ENCODE measurements at places on chromosomes 6 and 20.

- no peak for DNase-seq
These were observed 300.9 kb upstream of the PRDM1 start for GRCh38 chr6:105785066-105785811.

GRCh38 chr6:110495949-110496348, 19.5 kb upstream of the SLC22A16 start:
- no peak for DNase-seq

GRCh38 chr20:64114356-64114971, 7.1 kb upstream of the NPBWR2 start:
- DNase-seq, result peak; percentile 13

DNA sequence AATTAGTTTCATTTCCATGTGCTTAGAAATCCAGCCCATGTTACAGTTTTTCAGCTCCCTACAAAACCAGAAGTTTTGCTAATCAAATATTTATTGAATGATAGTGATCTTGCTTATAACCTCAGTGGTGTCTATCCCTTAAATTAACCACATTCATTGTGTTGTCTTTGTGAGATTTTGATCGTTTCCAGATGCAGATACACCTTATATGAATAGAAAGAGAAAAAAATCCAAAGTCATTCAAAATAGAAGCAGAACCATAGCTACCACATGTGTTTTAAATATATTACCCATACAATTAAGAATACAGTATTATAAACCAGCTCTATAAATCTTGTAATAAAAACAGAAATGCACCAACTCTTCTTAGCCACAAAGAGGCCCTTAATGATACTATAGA, 60.6 kb upstream of the RREB1 start:
- DNase-seq, result no peak

DNA sequence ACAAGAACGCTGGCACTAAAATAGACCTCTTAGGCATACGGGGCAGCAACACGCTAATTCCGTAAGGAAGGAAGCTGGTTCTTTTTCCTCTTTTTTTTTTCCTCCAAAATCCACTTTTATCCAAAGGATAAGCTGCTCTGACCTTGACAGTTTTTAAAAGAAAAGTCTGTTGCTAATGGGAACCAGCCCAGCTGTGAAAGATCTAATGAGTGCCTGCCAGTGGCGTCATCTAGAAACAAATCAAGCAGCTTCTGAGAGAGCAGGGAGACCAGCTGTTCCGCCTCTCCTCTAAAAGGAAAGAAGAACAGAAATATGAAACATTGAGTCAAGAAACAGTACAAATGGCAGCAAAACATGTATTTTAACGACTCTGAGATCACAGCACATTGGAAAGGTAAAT, 78.6 kb downstream of the FAXC start:
- DNase-seq, result peak; percentile 76

DNA sequence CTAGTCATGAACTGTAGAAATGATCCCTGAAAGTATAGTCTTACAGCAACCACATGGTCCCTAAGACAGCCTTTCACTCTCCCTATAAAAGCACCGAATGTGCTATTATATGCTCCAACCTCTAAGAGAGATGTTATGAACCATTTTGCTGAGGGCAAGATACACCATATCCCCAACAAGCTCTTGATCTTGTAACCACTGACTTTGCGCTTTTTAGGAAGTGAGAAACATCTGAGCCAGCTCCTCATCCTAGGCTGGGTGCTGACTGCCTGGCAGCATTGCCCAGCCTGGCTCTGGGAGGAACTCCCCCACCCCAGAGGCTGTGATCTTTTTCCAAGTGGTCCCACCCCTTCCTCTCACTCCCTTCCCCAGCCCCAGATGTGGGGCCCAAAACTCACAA, 3.1 kb upstream of the EMILIN3 start:
- no peak for DNase-seq

DNA sequence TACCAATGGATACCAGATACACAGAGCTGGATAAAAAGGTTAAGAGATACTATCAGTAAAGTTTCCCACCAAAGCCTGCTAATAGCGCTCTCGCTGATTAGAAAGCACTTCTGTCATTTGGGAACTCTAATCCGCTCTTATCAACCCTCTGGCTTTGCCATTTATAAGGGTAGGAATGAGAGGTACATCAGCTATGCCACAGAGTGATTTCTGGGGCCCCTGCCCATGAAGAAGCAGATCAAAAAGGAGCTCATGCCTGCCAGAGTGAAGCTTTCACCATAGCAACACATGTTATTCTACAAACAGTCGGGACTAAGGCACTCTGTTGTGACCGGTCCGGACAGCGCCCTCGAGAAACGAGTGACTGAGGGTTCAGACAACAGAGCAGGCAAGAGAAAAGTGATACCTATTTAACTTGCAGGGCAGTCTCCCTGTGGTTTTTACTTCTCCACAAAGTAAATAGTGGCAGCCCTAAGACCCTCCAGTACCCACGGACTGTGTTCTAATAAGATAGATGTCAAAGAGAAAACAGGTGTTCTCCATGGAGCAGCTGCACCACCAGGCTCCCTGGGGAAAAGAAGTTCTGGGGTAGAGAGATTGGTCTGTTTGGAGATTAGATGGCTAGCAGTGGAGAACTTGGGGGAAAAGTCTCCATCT, 5.6 kb downstream of the TRAM2 start:
- DNase-seq, result peak; percentile 73

- no peak for DNase-seq
These were observed 21.8 kb upstream of the SAMD5 start for GRCh38 chr6:147486683-147487082.

DNA sequence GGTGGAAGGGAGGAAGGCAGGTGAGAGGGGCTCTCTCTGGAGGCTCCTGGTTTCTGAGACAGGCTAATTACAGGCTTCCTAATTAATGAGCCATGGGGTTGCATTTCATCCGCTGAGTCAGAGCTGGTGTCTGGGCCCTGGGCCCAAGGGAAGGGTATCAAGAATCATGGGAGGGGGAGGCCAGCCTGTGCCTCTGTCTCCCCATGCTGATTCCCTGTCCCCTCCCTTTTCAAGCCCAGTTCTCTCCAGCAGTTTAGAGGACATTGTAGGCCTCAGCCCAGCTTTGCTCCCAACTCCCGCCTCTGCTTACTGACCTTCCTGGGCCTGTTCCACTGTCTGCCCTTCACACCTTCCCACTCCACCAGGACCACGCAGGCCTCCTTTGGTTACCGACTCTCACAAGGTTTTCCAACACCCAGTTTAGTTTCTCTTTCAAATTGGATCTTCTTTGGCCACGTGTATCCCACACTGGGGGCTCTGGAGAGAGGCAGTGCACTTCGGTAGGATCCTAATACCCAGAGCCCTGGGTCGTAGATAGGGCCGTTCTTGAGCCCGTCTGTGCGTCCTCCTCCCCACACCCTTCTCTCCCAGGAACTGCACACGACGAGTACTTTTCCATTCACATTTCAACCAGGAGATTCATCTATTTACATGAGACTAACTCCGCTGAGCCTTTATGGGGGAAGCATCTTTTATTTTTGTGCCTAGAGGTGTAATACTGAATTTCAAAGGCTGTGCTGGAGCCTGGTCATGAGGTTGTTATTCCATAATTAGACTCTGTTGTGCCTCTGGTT, 18.2 kb upstream of the AVP start:
- DNase-seq, result no peak

GRCh38 chr6:67689329-67689728, 945.8 kb upstream of the ADGRB3 start:
- DNase-seq, result no peak

- DNase-seq, result no peak
These were observed at the start of gene MLIP for GRCh38 chr6:54111341-54112045. MLIP (plus strand) TSS chr6:54111443; CDS start chr6:54111480, 37 bp downstream.

DNA sequence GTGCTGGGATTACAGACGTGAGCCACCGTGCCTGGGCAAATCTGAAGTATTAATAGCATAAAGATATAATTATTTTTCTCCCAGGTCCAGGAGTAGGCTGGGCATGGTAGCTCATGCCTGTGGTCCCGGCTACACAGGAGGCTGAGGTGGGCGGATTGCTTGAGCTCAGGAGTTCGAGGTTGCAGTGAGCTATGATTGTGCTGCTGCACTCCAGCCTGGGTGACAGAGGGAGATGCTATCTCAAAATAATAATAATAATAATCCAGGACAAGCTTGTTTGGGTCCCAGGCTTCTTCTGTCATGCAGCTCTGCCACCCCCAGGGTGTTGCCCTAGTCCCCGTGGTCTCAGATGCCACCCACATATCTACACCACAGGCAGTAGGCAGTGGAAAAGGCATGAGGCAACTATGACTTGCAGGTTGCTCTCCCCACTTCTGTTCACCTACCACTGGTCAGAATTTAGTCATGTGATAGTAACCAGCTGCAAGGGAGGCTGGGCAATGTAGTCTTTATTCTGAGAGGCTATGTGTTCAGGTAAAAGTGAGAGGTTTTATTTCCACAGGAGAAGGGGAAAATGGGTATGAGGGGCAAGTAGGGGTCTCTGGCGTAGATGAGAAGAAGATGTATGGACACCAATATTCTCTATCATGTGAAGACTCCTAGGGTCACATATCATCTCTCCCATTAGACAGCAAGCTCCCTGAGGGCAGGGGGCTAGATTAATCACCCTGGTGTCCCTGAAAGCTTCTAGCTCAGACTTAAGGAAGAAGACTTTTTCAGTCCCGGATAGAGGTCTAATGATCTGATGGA, 25.7 kb downstream of the TCF15 start:
- DNase-seq, result no peak

- DNase-seq, result no peak
These were observed 11.6 kb upstream of the STX16 start for GRCh38 chr20:58639182-58640146.

DNA sequence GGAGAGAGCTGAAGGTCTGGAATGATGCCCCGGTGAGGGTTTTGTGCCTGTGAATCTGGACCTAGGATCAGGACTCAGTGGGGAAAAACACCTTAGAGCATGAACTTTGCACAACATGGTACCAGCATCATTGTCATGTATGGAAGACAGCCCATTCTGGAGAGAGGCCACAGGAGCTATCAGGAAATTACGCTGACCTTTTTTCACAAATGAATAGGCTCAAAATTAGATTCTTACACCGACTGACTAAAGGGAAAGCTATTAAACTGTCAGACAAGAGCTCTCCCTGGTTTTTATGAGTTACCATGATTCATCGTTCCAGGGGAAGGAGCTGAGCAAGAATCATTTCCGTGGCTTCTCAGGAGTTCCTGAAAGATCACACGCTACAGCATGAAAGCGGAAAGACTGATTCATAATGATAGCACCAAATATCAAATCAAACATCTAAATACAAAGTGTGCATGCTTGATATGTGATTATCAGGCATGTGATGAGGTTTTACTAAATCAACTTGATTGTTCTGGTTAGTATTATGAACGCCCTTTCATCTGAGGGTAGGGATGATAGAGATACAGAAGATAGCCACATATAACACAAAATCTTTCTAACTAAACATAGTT, 224.9 kb upstream of the SMLR1 start:
- DNase-seq, result no peak

GRCh38 chr6:35728683-35729678, 7.9 kb upstream of the ARMC12 start:
- DNase-seq, result peak; percentile 38

DNA sequence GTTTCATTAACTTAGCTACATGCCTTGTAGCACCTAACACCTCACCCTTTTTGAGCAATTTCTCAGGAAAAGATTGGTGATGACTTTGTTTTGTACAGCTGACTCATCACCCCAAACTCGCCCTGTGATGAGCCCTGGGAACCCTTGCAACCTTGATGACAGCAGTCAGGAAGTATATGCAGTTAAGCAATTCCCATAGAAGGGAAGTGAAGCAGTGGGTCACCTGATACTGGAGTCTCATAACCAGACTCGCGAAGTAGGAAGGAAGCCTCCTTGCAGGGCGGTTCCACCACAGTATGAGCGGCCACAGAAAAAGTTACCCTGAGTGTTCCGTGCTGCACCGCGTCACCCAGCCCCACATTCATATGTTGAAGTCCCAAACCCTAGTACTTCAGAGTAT, 82.0 kb upstream of the EDN1 start:
- peak; percentile 16 for DNase-seq

DNA sequence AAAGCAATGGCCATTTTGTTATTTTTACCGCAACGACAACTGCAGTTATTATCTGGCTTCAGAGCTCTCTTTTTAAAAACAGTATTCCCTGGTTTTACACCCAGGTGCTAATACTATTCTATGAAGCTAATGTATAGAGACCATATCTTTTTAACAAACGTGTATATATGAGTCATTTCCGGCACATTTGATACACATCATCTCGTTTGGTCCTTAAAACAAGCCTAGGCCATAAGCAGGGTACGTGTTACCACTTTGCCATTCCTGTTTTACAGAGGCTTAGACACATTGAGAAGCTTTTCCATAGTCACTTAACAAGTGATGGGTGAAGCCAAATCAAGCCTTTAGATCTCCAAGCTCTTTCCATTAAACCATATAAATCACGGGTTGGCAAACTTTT, 5.5 kb downstream of the TRAF3IP2 start:
- no peak for DNase-seq

DNA sequence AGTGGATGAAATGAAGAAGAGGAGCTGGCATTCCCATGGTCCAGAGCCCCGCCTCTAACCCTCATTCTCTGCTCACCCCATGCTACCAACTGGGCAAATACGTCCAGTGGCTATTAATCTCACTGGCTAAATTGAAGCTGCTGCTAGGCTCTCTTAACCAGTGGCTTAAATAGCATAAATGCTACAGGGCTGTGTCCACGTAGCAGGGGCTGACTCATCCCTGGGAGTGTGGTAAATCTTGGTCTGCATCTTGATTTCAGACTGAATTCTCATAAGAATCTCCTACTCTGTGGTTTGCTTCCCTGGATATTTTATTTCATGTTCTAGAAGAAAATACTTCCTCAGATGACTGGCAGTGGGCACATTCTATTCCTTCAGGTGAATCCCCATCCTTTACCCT, 193.1 kb upstream of the ARG1 start:
- no peak for DNase-seq

DNA sequence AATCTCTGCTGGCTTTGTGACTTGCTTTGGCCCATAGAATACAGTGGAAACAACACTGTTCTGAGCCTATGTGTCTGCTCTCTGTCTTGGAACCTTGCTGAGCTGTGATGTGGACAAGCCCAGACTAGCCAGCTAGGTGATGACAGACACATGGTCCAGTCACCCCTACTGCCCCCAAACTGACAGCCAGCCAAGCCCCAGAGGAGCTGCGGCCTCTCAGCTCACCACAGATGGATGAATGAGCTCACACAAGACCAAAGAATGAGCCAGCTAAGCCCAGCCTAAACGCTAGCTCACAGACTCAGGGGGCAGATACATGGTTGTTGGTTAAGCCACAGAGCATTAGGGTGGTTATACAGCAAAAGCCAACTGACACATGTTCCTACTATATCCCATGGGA, 4.1 kb downstream of the AARS2 start:
- DNase-seq, result no peak

GRCh38 chr6:7933794-7934193, 23.2 kb upstream of the TXNDC5 start:
- DNase-seq, result no peak

Measured in stomach (tissue), 19 donors.